Endothelial cell of umbilical vein (primary cell): ENCODE measurements at places on chromosomes 5 and 9. TPM values are rescaled to one million over a fixed set of nuclear protein-coding genes. Genes with fewer than 3 reads are reported as not detected.
A peak's percentile ranks its signal among the peaks of the same experiment; 100 is the strongest.

Gene SMU1
- 21.7 and 22.2 TPM in 2 replicates for total RNA-seq

Gene FGD3
- not detected in 2 replicates for total RNA-seq

DNA sequence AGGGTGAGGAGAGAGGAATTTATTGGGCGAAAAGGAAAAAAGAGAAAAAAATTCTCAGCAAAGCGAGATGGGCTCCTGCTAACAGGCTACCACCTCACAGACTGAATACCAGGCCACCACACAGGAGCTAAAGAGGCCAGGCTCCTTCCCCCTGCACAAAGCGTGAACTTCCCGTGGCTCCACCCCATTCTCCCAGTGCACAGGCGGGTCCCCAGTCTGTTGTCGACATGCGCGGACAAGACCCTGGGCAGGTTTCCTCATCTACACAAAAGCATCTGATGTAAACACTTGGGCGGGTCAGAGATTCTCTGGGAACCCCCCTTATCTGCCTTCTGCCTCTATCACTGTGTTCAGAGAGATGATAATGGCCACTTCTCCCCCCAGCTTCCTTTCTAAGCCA lies 34.2 kb downstream of the IL31RA start:
- no peaks in the 10 kb centered on the region for H3K27me3 ChIP-seq
- no peak overlapping the region for H3K4me3 ChIP-seq
- no peak overlapping the region for H3K27ac ChIP-seq
- no peak for DNase-seq

- H3K4me1 ChIP-seq = no peaks in the 10 kb centered on the region
- H3K27ac ChIP-seq = no peak overlapping the region
- H3K4me3 ChIP-seq = no peak overlapping the region
- DNase-seq = no peak
- H3K36me3 ChIP-seq = no peaks in the 10 kb centered on the region
Measured at GRCh38 chr9:134283692-134284265, 42.5 kb upstream of the RXRA start.

GRCh38 chr9:136754626-136755301 lies 3.3 kb downstream of the LCN8 start:
- H3K4me1 ChIP-seq = no peaks in the 10 kb centered on the region
- no peak overlapping the region for H3K4me3 ChIP-seq
- H3K36me3 ChIP-seq = no peaks in the 10 kb centered on the region
- H3K27me3 ChIP-seq = peaks cover 3% of the 10 kb centered on the region

DNA sequence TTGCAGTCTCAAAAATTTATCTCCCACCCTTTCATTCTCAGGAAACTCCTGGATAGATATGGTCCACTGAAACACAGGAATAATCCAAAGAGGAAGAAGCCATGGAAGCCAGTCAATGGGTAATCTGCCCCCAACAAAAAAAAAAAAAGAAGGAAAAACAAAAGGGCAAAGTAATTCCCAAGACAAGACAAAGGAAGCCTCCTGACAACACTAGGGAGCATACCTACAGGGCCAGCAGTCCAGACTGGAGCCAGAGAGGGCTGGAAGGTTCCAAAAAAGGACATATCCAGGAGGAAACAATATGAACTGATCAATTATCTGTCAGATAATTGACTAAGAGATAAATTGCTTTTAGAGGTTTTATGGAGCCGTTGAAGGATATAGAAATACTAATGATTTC lies 12.9 kb downstream of the FNIP1 start:
- H3K4me3 ChIP-seq = no peak overlapping the region
- no peak for DNase-seq
- H3K27me3 ChIP-seq = no peaks in the 10 kb centered on the region

GRCh38 chr9:89878687-89879086 lies 273.9 kb downstream of the GADD45G start:
- no peaks in the 10 kb centered on the region for H3K36me3 ChIP-seq
- no peaks in the 10 kb centered on the region for H3K27me3 ChIP-seq
- H3K27ac ChIP-seq = no peak overlapping the region
- H3K4me3 ChIP-seq = no peak overlapping the region
- no peaks in the 10 kb centered on the region for H3K4me1 ChIP-seq

GRCh38 chr9:95441081-95441480 lies 75.7 kb downstream of the PTCH1 start:
- no peak overlapping the region for H3K4me3 ChIP-seq
- DNase-seq = no peak
- H3K36me3 ChIP-seq = peaks cover 2% of the 10 kb centered on the region
- no peaks in the 10 kb centered on the region for H3K27me3 ChIP-seq

Gene GLRA1
- total RNA-seq = not detected in 2 replicates

GRCh38 chr5:652773-653350 lies 40.3 kb downstream of the TPPP start:
- H3K36me3 ChIP-seq = no peaks in the 10 kb centered on the region
- no peaks in the 10 kb centered on the region for H3K27me3 ChIP-seq
- no peak for DNase-seq
- no peak overlapping the region for H3K4me3 ChIP-seq
- H3K4me1 ChIP-seq = peaks cover 6% of the 10 kb centered on the region

DNA sequence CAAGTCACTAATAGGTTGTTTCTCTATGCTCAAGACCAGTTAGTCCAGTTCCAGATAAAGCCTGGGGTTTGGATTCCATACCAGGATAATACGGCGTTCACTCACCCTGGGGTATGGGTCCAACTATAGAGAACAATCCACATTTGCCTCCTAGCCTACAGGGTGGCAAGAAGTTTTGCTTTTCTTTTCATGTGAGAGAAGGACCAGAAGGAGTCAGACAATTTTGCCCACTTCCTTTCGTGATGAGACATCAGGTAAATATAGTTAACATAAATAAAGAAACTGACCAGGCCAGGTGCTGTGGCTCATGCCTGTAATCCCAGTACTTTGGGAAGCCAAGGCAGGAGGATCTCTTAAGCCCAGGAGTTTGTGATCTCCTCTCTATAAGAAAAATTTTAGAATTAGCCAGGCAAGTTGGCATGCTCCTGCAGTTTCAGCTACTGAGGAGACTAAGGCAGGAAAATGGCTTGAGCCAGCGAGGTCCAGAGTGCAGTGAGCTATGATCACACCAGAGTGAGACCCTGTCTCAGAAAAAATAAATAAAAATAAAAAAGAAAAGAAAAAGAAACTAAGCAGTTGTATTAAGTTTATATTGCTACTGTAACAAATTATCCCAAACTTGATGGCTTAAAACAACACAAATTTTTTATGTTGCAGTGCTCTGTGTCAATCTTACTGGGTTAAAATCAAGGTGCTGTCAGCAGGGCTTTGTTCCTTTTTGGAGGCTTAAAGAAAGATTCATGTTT lies 7.5 kb upstream of the REEP5 start:
- no peak overlapping the region for H3K4me3 ChIP-seq
- no peaks in the 10 kb centered on the region for H3K27me3 ChIP-seq
- no peaks in the 10 kb centered on the region for H3K36me3 ChIP-seq
- DNase-seq = no peak
- peaks cover 2% of the 10 kb centered on the region for H3K4me1 ChIP-seq

GRCh38 chr5:62138607-62139006 lies 167.4 kb upstream of the KIF2A start:
- no peak overlapping the region for H3K27ac ChIP-seq
- no peaks in the 10 kb centered on the region for H3K4me1 ChIP-seq
- peaks cover 4% of the 10 kb centered on the region for H3K27me3 ChIP-seq
- H3K4me3 ChIP-seq = no peak overlapping the region
- no peaks in the 10 kb centered on the region for H3K36me3 ChIP-seq

DNA sequence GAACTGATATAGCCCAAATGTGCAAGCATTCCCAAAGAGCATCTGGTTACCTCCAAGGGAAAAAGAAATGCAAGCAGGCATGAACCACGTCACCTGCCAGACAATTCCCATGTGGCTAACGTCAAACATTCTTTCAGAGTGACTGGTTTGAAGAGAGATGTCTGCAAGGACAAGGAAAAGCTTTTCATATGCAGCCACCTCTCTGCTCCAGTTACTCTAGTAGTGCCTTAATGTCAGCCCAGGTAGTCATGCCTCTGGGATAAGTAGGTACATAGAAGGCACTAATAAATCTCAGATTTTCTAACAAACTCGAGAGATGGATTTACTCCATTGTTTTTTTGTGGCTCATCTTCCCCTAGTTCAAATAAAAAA lies 96.8 kb upstream of the IFNK start:
- no peaks in the 10 kb centered on the region for H3K36me3 ChIP-seq
- DNase-seq = no peak
- H3K4me1 ChIP-seq = no peaks in the 10 kb centered on the region

Gene NOTCH1
- total RNA-seq = 153 and 161 TPM in 2 replicates

- H3K27me3 ChIP-seq = no peaks in the 10 kb centered on the region
- no peak for DNase-seq
- H3K27ac ChIP-seq = no peak overlapping the region
- no peaks in the 10 kb centered on the region for H3K4me1 ChIP-seq
Measured at GRCh38 chr5:180976518-180976917, 12.1 kb upstream of the BTNL3 start.

Gene MCC
- 23.0 and 27.5 TPM in 2 replicates for total RNA-seq

GRCh38 chr5:6752236-6752635 lies 39.0 kb downstream of the TENT4A start:
- no peak overlapping the region for H3K27ac ChIP-seq
- DNase-seq = no peak
- H3K36me3 ChIP-seq = peaks cover 24% of the 10 kb centered on the region
- no peaks in the 10 kb centered on the region for H3K27me3 ChIP-seq
- H3K4me3 ChIP-seq = no peak overlapping the region

GRCh38 chr9:126000256-126000655 lies 253.1 kb downstream of the PBX3 start:
- H3K4me1 ChIP-seq = no peaks in the 10 kb centered on the region
- no peak overlapping the region for H3K4me3 ChIP-seq
- no peaks in the 10 kb centered on the region for H3K36me3 ChIP-seq
- no peak for DNase-seq
- H3K27ac ChIP-seq = no peak overlapping the region

DNA sequence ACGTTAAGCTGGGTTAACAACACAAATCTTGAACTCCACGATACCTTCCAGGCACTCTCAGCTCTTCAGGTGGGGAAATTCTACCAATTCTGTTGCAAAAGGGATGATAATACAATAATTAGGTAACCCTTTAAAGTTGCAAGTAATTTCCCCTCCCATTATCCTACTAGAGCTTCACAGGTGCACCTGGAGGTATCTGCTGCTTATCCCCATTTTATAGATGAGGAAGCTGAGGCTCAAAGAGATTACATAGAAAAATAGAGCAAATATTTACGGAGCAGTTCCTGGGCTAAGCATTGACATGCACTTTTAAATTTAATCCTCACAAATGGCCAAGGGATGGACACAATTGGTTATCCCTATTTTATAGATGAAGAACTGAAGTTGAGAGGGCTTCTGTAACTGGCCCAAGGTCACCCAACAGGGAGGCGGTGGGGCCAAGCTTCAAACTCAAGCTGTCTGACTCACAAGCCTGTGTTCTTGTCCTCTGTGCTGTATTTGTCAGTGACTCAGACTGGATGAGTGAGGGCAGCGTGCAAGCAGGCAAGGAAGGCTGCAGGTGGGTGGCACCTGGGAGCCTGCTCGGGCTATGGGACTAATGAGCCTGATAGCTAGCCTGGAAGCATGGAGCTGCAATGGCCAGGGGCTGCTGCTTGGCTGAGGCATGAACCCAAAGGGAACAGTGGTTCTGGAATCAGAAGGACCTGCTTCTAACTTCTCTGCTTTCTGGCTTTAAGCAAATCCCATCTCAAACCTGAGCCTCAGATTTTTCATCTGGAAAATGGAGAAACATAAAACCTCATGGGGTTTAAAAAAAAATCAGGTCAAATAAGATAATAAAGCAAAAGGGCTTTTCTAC lies 105.5 kb downstream of the PDE6A start:
- no peaks in the 10 kb centered on the region for H3K27me3 ChIP-seq
- H3K4me3 ChIP-seq = no peak overlapping the region
- H3K4me1 ChIP-seq = peaks cover 10% of the 10 kb centered on the region
- no peak overlapping the region for H3K27ac ChIP-seq
- H3K36me3 ChIP-seq = no peaks in the 10 kb centered on the region

Gene FOXD4L3
- not detected in 2 replicates for total RNA-seq

- H3K4me1 ChIP-seq = no peaks in the 10 kb centered on the region
- no peaks in the 10 kb centered on the region for H3K36me3 ChIP-seq
- H3K27ac ChIP-seq = no peak overlapping the region
- no peak for DNase-seq
- no peaks in the 10 kb centered on the region for H3K27me3 ChIP-seq
- H3K4me3 ChIP-seq = no peak overlapping the region
Measured at GRCh38 chr5:144036476-144036875, 134.0 kb downstream of the YIPF5 start.

DNA sequence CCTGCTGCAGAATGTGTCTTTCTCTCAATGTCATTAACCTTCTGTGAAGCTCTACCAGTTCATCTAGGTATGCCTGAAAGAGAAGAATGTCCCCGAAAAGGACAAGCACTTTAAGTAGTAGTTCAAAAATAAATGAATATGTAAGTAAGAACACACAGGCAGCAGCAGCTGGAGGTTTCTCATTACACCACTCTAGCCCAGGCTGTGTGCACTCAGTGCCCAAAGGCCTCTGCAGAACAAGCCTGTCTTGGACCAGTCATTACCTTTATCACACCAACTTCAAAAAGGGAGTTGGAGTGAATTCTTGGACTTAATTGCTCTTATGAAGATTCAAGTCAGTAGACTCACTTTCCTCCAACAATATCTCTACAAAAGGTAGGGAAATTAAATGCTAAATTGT lies 268.8 kb downstream of the MLLT3 start:
- peaks cover 19% of the 10 kb centered on the region for H3K4me1 ChIP-seq
- H3K4me3 ChIP-seq = no peak overlapping the region
- H3K27me3 ChIP-seq = no peaks in the 10 kb centered on the region
- no peak overlapping the region for H3K27ac ChIP-seq
- H3K36me3 ChIP-seq = no peaks in the 10 kb centered on the region

- no peak for DNase-seq
- H3K36me3 ChIP-seq = no peaks in the 10 kb centered on the region
- H3K4me3 ChIP-seq = no peak overlapping the region
- no peaks in the 10 kb centered on the region for H3K4me1 ChIP-seq
- no peaks in the 10 kb centered on the region for H3K27me3 ChIP-seq
Measured at GRCh38 chr5:6408627-6409446, 30.5 kb upstream of the MED10 start.

DNA sequence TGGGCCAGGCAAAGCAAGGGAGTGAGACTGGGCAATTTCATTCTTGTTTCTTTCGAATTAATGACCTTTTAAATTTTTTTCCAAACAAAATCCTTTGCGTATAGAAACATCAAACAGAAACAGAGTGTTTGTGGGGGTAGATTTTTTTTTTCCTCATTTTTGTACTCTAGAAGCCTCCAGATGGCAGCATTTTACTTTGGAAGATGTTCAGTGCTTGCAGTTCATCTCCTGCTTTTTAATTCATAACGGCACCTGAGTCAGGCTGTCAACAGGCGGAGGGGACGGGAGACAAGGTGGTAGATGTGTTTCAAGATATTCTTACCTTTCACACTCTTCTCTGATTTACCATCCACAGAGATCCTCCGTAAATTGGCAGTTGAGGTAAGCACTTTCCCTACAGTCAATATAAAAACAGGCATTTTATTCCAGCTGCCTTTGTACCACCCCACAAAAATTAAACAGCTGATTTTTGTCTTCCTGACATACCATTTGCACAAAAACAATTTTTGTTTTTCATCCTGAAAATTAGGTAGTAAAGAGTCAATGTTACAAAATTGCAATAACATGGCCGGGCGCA lies 99.5 kb upstream of the FBXL17 start:
- DNase-seq = peak; percentile 26
- no peaks in the 10 kb centered on the region for H3K27me3 ChIP-seq
- no peak overlapping the region for H3K4me3 ChIP-seq
- H3K27ac ChIP-seq = no peak overlapping the region
